ENCODE measurements at places on chromosomes 3 and 15.

GRCh38 chr15:29935296-29936004 lies 113.2 kb upstream of the TJP1 start:
- no peak for DNase-seq

DNA sequence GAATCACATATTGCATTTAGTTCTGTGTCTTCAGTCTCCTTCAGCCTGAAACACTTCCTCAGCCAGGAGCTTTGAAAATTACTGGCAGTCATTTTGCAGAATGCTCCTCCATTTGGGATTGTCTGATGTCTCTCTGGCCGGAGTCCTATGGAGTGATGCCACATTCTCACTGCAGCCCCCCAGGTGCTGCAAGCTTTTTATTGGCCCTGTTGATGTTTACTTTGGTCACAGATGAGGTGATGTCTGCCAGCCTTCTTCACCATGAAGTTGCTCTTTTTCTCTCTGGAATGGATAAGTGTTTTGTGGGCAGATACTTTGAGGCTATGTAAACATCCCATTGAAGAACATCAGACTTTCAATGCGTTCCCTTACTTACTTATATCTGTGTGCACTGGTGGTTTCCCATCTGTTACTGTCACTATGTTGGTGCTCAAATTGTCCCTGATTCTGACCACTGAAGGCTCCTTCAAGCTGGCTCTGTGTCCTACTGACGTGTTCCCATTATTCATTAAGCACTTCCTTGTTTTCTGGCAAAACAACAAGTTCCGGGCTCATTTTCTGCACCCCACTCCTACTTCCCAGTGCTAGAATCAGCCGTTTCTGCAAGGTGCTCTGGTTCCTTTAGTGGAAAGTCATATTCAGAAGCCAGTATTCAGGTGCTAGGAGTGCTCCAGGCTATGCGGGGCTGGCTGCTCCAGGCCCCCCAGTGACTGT lies 1.4 kb upstream of the CLEC3B start:
- DNase-seq: no peak

- DNase-seq: no peak
Observed at GRCh38 chr3:194316918-194317317, 34.2 kb downstream of the CPN2 start.

- DNase-seq: no peak
Observed at GRCh38 chr15:40100123-40100946, 8.3 kb downstream of the BMF start.

DNA sequence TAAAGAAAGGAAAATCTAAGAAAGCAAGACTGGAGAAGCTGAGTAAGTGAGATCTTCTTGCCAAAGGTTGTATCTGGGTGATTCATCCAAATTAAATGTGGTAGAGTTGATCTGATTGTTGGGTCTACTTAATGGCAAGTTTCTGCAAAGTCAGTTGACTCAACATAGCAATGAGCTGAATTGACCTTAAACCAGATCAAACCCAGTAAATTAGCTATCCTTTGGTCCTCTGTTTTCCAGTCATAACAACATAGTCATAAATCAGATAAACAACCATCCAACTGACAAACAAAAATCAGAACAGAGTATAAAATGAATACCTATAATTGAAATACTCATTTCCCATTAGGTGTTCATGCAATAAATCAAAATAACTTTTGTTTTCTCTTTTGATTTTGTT lies 142.6 kb upstream of the CFAP20DC start:
- no peak for DNase-seq

DNA sequence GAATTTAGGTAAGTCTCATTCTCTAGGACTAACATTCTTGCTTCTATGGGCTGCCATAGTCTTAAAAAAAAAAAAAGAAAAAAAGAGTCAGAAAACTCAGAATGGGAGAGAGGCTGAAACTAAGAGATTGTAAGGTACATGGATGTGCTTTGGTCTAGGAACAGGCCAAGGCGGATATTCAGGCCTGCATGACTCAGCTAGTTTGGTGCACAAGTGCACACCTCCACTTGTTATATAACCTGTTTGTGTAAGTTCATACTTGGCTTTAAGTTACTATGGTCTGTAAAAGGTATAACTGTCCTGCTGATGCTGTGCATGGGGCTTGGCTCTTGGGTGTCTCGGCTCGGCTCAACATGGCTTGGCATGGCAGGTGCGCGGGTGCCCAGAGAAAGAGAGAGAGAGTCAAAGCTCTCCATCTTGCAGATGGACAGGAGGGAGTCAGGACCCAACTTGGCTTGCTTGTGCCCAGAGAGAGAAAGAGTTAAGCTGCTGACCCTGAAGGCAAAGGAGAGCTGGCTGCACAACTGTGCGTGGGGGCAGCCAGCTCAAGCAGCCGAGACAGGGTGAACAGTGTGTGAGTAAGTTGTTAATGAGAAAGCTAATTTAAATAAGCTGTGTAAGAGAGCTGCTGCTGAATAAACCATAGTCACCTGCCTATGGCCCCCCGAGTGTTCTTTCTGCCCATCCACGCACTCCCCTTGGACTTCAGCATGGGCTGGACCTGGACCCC lies 31.4 kb upstream of the CHRNB4 start:
- no peak for DNase-seq

GRCh38 chr3:165196577-165197480 lies 645 bp upstream of the SLITRK3 start:
- no peak for DNase-seq

DNA sequence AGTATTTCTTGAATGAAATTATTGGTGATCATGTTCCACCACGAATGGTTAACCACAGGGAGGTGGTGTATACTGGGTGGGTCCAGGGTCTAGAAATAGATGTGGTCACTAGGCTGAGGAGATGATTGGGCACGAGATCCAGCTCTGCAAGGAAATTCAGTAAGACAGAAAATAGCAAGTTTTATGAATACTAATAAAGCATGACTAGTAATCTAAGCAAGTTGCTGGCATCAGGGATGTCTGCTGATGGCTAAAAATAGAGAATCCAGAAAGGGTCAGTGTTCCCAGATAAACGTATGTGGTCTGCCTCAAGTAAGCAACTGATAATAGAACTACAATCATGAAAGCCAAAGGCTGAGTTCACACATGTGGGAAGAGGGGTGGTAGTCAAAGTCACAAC lies 108.3 kb upstream of the FRMD4B start:
- no peak for DNase-seq

DNA sequence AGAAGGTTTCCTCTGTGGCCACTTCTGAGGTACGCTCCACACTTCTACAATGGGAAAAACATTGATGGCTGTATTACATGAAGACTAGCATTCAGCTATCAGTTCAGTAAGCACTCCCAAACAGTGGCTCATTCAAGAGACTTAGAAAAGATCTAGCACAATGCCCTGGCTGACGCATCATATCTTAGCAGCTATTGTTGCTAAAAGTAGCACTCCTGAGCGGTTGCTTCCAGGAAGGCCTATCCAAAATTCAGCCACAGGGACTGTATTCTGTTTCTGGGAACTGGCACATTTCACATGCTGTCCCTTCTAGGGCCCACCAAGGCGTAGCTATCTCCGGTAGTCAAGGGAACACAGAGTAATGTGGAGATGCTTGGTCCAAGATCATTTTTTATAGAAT lies 21.2 kb upstream of the SPRED1 start:
- no peak for DNase-seq

DNA sequence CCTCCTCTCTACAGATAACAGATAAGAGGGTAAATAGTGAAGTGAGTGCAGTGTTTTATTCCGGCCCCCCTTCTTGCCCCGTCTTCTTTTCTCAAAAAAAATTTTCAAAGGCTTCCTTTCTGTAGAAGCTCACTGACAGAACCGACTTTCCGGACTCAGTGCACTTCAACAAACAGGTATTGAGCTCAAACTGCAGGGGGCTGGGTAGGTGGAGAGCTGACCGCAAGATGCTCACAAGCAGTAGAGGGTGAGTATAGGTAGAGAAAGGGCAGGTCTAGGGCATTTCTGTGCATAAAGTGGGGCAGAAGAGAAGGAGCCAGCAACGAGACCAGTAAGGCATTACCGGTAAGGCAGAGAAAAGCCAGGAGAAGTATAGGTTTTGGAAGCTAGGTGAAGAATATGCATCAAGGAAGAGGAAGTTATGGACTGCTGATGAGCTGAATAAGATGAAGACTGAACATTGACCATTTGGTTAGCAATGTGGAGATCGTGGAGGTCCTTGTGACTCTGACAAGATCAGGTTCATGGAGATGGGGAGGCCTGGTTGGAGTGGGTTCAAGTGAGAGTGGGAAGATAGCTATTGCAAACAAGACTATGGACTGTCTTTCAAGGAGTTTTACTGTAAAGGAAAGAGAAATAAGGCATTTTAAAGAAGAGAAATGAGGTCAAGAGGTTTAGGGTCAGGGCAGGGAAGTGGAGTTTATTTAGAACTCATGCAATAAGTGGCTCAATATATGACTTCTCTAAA lies 97.4 kb downstream of the ST6GAL1 start:
- no peak for DNase-seq

GRCh38 chr15:95085056-95085455 lies 853.7 kb downstream of the MCTP2 start:
- DNase-seq: no peak

- no peak for DNase-seq
Observed at GRCh38 chr15:58501006-58501405, 69.2 kb downstream of the LIPC start.

- no peak for DNase-seq
Observed at GRCh38 chr3:16653712-16654111, 48.5 kb upstream of the DAZL start.

GRCh38 chr3:105579439-105579838 lies 212.7 kb downstream of the ALCAM start:
- no peak for DNase-seq

DNA sequence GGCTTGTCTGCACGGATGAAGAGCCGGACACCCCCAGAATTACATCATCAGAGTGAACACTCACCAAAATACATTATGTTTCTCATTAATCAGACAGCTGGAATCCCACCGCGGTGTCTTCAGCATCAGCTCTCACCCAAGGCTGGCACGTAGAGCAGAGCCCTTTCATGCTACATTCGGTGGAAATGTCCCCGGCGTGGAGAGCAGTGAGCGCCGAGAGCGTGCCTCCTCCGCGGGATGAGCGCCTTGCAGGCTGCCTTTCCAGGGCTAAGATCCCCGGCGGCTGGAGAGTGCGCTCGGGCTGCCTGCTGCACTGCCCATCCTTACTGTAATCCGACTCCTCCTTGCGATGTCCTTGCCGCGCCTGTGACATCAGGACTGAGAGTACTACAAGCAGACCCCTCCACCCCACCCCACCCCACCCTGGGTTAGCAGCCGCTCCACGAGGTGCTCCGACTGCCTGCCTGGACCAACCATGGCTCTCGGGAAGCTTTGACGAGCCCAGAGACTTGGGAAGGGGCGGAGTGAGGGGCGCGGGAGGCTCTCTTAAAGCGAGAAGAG lies at the start of gene ZNF385D:
Gene ZNF385D, minus strand, starts transcription at position 380 of the 561 bp plus-strand sequence. Its CDS starts 294 bp downstream, at position 86.
- no peak for DNase-seq

DNA sequence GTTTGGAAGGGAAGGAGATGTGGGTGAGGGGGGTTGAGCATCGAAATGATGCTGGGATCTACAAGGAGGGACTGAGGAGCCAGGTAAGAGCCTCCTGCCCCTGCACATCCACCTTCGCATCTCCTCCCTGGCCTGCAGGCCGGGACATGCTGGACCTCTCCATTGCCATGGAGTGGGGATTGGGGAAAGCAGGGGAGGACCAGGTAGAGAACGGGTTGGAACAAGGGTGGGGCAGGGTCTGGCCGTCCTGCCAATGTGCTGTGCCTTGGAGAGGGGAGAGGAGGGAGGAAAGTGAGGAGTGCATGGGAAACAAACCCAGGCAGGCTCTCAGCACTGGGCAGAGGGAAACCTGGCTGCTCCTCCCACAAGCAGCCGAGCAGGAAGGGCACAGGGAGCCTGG lies 10.6 kb downstream of the PLA2G4B start:
- DNase-seq: no peak

- DNase-seq: no peak
Observed at GRCh38 chr3:23959135-23959900, 14.2 kb downstream of the NR1D2 start.

DNA sequence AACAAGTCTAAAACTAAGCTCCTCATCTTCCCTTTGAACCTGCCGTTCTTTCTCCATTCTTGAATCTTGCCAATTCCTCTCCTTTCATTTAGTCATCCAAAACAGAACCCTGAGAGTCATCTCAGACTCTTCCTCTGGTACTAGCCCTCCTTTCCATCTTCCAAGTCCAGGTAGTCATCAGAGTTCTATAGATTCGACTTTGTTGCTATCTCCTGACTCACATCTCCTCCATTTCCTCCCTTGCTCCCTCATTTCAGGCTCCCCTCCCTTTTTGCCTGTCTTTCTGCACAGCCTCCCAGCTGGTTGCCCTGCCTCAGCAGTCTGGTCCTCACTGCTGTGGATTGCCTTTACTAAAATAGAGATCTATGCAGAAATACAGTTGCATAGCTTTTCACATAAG lies 4.7 kb downstream of the ATG7 start:
- no peak for DNase-seq

DNA sequence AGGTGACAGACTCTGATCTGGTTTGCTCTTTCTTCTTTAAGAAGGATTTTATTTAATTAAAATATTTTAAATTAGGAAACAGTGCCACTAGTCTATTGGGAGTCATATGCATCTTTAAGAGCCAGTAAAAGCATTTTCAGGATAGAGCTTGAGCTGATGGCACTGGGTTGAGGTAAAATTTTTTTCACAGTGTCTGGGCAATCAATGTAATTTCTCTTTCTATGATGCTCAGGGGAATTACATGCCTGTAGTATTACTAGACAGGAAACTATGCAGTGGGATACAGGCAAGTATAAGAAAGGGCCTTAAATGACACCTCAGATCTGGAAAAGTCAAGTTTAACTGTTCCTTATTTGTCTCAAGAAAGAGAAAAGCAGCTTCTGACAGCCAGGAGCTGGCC lies 76.4 kb downstream of the GAP43 start:
- DNase-seq: no peak

DNA sequence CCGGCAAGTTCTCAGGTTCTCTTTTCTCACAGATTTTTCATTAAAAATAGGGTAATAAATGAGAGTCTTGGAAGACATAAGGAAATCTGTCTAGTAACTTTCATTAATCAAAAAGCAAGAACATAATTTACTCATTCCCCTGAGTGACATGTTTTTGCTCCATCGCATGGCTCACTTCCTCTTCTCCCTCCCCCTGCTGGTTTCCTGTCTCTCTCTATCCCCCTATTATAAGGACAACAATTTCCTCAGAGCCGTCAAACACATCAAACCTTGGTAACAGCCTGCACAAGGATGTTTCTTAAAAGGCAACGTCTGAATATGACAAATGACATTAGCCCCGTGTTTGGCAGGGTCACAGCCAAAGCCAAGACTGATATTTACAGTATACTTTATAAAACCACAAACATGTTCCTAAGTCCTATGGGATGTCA lies 1149.6 kb downstream of the IGSF11 start:
- no peak for DNase-seq

DNA sequence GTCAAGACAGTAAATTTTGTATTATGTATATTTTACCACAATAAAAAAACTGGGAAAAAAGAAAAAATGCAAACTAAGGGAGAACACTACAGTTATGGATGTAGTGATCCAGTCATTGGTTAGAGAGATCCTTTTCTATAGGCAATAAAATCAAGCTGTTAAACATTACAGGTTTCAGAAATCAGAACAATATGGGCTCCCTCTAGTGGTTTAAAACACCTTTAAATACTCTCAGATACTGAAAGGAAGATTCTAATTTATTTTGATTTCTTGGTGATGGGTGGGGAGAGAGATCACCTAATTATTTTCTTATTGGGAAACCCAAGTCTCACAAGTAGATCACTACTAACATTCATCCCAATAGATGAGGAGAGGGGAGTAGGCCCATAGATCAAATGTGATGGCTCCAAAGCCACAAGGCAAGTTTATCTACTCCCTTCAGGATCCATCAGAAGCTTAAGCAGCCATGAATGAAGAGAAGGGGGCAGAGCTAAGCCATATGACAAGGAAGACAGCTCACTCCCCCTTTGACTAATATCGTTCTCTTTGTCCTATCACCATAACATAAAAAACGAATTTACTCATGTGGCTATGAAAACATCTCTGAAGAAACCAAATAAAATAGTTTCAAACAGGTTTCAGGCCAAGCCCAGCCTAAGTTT lies 118.6 kb downstream of the ANO10 start:
- no peak for DNase-seq
